Caco-2 (cell line): ENCODE measurements at places on chromosomes 4 and X.

DNA sequence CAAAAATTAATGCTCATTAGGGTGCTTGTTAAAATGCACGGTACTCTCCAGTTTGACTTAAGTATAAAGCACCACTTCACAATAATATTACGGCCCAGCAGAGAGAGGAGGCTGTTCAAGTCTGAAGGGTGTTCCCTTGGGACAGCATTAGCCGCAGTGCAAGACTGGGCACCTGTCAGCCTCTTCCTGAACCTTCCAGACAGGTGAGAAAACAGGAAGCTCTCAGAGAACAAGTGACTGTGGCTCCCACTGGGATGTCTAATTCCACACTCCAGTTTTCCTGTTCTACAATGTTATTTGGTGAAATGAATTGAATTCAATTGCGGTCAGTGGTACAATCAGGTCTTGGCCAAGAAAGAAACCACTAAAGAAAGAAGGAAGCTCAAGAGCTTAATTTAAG lies 414.4 kb downstream of the SMARCA1 start:
- no peak for DNase-seq

DNA sequence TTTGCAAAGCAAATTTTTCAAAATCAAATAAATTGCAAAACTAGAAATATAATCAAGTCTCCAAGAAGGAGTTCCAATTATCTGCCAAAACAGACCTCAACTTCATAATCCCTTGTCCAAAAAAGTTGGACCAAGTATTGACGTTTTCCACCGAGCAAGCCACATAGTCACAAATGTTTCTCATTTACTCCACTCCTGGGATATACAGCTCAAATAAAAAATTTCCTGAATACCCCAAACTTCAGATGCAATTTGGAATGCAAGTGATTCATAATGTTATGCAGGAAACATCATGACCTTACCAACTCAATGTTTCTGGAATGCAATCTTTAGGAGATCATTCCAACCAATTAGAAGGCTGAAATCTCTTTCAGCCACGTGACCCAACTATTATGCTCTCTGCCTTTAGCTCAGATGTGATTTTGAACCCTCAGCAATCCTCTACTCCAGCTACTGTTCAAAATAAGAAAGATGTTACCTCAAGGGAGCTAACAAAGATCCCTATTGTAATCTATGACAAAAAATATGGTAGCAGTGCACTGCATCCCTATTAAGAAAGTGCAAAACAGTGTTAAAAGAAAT lies 72.4 kb downstream of the PRDM5 start:
- DNase-seq, result no peak

DNA sequence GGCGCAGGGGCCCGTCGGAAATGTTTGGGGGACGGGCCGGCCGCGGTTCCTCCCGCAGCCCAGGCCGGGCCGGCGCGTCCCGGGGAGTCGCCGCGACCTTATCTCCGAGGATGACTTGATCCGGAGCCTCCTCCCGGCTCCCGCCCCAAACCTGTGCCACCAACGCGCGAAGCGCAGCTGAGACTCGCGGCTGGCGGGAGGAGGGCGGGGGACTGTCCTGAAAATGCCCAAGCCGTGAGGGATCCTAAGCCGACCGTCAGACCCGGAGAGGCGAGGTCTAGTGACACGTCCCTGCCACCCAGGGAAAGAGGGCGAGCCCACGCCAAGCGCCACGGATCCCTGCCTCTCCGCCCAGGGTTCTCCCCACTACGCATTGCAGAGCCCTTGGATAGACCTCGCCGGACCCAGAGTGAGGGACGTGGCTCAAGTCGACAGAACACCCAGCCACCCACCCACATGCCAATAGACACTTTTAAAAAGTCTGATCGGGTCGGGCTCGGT lies 26.9 kb downstream of the UTP14A start:
- DNase-seq, result peak; percentile 37

GRCh38 chrX:66005830-66006449 lies 33.9 kb downstream of the VSIG4 start:
- no peak for DNase-seq

DNA sequence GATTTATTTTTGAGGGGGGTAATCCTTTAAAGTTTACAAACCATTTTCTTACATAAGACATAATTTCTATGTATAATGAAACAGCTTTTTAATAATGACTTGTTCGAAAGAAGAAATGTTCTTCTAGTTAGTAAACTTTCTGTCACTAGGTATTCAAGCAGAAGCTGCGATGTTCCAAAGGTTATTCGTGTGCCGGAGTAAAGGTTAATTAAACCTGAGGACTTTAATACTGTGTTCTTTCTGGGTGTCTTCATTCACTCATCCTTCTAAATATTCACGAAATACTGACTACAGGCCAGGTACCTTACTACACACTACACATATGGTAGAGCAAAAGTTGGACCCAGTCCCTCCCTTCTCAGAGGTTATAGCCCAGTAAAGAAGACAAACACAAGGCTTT lies 96.7 kb downstream of the NR3C2 start:
- no peak for DNase-seq

- DNase-seq, result no peak
Observed at GRCh38 chrX:124209792-124210576, 122.5 kb upstream of the TEX13D start.

DNA sequence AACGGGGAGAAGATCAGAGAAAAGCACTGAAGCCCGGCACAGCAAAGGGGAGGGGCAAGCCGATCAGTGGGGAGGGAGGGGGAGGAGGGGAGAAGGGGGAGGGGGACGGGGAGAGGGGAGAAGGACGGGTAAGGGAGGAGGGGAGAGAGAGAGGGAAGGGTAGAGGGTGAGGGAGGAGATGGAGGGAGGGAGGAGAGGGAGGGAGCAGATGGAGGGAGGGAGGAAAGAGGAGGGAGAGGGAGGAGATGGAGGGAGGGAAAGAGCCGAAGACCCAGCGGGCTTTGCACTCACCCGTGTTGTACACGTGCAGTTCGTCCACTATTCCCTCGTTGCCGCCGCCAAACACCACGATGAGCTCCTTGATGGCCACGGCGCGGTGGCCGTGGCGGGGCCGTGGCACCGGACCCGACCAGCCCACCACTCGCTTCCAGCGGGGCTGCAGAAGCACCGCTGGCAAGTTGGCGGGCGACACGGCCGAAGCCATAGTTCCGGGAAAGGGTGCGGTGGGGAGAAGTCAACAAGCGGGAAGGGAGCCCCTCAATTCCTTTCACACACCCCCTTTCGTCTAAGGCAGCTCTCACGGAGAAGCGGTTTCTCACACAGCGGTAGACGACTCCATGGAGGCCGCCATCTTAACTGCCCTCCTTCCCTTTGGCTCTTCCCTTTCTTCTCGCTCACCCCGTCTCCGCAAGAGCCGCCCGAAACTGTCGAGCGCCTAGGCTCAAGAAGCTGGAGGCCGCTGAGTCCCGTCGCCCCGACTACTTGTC lies 1.1 kb downstream of the HCFC1 start:
- DNase-seq, result no peak

- DNase-seq, result no peak
Observed at GRCh38 chr4:120317713-120318112, 251.1 kb upstream of the MAD2L1 start.

DNA sequence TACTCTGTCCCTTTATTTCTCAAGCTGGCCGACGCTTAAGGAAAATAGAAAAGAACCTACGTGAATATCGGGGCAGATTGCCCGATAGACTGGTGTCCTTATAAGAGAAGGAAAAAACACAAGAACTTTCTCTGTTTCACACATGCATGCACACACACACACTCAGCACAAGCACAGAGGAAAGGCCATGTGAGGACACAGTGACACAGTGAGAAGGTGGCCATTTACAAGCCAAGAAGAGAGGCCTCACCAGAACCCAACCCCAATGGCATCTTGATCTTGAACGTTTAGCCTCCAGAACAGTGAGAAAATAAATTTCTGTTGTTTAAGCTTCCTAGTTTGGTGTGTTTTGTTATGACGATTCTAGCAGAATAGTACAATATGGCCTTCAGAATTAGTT lies 37.0 kb downstream of the SPRY1 start:
- no peak for DNase-seq

GRCh38 chrX:295136-295535 lies 14.0 kb downstream of the PLCXD1 start:
- no peak for DNase-seq

- DNase-seq, result no peak
Observed at GRCh38 chr4:108972613-108973283, 209.9 kb upstream of the ETNPPL start.

DNA sequence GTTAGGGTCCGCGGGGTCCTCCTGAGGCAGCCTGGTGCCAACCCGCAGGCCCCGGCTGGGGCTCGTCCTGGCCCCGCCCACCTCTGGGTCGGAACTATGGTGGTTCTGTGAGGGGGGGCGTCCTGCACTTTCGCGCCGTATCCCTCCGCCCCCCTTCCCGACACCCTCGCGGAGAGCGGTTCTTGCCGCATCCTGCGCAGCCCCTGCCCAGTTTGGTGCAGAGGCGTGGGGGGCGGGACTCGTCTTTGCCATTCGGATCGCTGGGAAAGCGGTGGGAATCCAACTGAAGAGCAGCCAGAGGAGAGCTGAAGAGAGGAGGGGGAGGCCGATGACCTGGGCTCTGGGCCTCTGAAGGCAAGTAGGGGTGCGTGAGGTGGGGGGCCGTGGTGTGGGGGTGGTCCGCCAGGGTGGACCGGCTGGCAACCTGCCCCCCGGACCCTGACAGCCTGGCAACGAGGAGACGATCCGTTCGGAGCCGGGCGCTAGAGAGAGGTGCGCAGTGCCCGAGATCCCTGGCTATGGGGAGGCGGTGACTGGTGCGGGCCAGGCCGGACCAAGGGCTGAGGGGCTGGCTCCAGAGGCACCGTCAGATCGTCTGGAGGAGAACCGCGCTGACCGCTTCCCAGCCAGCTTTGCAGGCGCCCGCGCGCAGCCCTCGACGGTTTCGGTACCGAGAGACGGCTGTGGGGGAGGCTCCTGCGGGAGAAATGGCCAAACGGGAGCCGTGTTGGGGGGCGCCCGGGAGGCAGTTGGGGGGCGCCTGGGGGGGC lies at the start of gene GPRASP1:
Gene GPRASP1 (plus strand): TSS at position 242 of the 770 bp plus-strand sequence. CDS start 2,431 bp downstream, outside the sequence.
- DNase-seq, result no peak

GRCh38 chr4:20960291-20960690 lies 260.0 kb downstream of the PACRGL start:
- no peak for DNase-seq

DNA sequence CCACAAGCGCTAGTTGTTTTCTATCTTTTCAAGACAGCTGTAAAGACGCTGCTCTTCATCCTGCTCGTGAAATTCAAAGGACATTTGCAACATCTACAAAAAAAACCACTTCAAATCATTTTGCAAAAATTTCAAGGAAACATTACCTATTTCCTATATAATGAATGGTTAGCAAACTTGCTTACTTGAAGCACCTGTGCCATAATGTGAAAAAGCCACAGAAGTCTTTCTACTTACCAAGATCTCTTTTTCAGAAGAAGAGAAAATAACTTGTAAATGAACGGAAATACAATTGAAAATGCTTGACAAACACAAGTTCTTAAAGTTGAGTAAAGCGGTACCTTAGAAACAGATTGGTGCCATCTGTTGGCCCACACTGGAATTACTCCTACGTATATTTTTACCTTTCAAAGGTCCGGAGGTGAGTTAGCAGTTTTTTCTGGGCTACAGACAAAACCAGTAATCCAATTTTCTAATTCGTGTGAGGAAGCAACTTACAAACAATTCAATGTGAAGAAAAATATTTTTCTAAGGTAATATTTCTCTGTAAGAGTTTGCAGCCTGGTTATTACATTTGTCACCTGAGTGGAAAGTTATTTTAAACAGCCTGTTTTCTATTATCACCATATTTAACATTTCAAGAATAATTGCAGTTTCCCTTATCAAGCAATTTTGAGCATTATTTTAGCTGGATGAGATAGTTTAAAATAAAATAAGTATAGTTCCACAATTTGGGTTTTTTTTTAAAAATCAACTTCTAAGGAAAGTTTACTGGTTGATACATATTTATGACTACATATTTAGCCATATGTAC lies at the start of gene TLR6:
Gene TLR6 (minus strand): TSS at position 294 of the 814 bp plus-strand sequence. CDS start 27,344 bp downstream, outside the sequence.
- peak; percentile 69 for DNase-seq

GRCh38 chr4:34046580-34046979 lies 2197.7 kb downstream of the ARAP2 start:
- no peak for DNase-seq

- DNase-seq, result no peak
Observed at GRCh38 chr4:99161373-99162099, 17.4 kb upstream of the ADH4 start.

GRCh38 chrX:151790481-151791160 lies 56.1 kb downstream of the CNGA2 start:
- no peak for DNase-seq

- DNase-seq, result no peak
Observed at GRCh38 chr4:141216002-141216761, 4.5 kb upstream of the ZNF330 start.

DNA sequence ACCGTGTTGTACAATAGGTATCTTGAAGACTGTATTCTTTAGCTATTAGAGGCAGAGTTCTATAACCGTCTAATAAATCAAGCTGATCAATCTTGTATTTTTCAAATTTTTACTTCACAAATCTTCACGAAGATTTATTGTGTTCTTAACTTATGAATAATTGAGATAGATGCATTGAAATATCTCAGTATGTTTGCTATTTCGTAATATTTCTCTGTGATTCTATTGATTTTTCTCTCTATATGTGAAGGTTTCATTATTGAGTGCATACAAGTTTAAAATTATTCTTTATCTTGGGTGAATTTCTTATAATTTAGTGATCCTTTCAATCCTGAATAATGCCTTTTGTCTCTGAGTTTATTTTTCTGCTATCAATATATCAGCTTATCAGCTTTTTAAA lies 19.8 kb upstream of the SHISA3 start:
- DNase-seq, result no peak

- peak; percentile 85 for DNase-seq
Observed at GRCh38 chrX:9464435-9465371, at the start of gene TBL1X. Gene TBL1X (plus strand): TSS chrX:9465058. CDS start chrX:9653587, 188,529 bp downstream.

DNA sequence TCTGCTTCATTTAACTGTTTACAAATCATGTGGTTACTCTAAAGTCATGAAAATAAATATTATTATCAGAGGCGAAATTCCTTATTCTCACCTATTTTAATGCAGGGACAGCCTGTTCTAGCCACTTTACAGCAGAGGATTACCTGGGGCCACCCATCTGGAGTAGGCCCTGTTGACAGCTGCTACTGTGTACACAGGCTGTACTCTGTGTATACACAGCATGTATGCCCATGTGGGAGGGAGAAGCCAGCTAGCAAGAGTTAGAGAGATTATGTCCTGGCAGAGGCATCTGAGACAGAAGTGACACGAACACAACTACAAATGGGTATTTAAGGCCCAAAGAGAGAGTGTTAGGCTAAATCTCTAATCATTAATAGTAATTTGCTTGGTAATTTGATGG lies 62.1 kb downstream of the GPRIN3 start:
- no peak for DNase-seq

- DNase-seq, result no peak
Observed at GRCh38 chr4:95610061-95610569, 61.3 kb upstream of the UNC5C start.

DNA sequence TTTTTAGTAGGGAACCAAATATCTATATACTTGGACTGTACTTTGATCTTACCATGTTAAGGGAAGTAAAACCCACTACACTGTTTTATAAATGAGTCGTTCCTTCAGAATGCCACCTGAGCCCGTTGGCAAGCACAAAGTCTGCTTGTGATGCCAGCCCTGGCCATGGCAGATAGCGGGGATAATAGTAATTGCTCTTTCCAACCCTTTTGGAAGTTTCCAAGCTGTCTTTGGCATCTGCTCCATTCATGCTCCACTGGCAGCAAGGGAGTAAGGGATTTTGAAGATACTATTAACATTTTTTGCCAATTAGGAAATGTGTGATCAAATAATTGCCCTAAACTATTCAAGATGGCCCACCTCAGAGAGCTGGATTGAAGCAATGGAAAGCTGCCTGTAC lies 689.2 kb upstream of the SLIT2 start:
- DNase-seq, result no peak

- DNase-seq, result peak; percentile 12
Observed at GRCh38 chr4:48681856-48682255, 98.2 kb downstream of the FRYL start.

GRCh38 chr4:185898413-185898812 lies 86.4 kb upstream of the SORBS2 start:
- DNase-seq, result no peak

- no peak for DNase-seq
Observed at GRCh38 chr4:160818571-160818970, 1345.2 kb downstream of the FSTL5 start.
